Activated naive CD8-positive, alpha-beta T cell treated with anti-CD3 and anti-CD28 coated beads, Interleukin-2, amount 50 U/mL, for 16 hours (primary cell): ENCODE measurements at places on chromosomes 1 and 21.

- no peak for DNase-seq
Measured at GRCh38 chr1:107172450-107173170, 31.8 kb downstream of the NTNG1 start.

DNA sequence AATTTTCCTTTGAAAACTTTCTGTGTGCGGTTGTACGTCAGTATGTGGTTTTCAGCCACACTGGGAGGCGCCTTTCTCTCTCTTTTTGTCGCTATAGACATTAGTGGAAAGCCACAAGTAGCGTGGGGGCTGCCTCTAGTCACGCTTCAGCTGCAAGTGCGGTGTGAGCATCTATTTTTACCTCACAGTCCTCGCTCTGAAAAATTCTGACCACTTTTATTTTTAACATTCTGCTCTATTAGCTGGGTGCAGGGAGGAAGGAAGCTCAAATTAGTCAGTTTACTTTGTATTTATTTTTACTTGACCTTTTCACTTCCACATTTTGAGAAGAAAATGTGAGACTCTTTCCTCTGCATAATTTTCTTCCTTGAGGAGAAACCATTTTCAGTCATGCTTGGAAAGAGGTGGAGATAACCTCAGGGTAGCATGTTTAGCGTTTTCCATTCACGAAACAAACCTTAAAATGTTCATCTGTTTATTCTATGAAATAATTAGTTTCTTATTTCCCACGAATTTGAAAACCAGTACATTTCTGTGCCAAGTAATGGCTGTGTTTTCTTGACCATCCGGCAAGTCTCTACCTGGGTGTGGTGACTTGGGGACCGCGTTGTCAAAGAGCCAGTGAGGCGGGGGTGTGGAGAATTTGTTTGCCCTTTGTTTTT lies 35.6 kb downstream of the ADARB1 start:
- DNase-seq: no peak

DNA sequence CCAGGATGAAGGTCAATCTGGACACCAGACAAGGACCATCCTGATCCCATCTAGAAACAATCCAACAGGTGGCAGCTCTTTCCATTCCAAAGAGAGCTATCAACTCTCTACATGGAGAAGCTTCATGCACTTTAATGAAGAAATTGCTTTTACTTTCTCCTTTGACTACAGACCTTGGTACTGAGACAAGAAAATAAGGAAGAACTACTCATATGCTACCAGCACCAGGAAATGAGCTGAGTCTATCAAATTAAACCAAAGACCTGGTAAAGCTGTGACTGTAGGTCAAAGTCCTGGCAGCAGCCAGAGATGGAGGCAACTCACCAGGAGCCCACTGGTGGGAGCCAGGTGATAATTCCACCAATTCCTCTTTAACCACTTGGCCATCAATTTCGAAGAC lies 64.3 kb upstream of the LRRC8B start:
- no peak for DNase-seq

GRCh38 chr1:100927276-100927675 lies 31.4 kb downstream of the SLC30A7 start:
- DNase-seq: no peak

DNA sequence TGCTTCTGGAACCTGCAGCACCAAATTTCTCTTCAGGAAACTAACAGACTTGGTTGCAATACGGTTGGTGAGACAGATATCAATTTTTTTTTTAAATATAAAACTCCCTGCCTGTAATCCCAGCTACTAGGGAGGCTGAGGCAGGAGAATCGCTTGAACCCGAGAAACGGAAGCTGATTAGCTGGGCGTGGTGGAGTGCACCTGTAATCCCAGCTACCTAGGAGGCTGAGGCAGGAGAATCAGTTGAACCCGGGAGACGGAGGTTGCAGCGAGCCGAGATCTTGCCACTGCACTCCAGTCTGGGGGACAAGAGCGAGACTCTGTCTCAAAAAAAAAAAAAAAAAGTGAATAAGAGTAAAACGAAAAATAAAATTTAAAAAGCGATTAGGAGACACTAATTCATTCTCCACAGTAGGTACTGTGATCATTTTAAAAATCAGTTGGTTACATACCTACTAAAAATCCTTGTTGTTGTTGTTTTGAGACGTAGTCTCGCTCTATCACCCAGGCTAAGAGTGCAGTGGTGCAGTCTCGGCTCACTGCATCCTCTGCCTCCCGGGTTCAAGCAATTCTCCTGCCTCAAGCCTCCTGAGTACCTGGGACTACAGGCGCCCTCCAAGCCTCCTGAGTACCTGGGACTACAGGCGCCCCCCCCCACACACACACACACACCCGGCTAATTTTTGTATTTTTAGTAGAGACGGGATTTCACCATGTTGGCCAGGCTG lies 796 bp upstream of the RBM8A start:
- no peak for DNase-seq

GRCh38 chr1:6273380-6273891 lies 12.5 kb upstream of the GPR153 start:
- no peak for DNase-seq

GRCh38 chr1:186413319-186413718 lies 37.7 kb downstream of the ODR4 start:
- DNase-seq: no peak

DNA sequence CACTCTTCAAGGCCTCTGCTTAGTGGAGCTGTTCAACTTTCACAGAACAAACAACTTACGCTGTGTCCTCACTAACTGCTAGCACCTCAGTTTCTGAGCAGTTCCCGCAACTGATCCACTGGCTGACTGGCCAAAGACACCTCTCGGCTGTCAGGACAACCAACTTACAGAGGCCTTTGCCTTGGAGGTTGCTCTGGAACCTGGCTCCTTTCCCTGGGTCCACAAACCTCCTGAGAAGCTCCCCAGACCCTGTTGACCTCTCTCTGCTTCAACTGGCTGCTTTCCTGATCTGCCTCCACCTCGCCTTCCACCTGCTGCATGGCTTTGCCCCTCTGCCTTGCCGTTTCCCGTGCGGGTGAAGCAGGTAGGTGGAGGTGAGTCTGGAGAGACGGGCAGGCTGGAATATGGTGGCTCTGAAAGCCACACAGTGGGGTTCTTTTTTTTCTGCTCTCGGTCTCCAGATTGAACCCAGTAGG lies 13.0 kb downstream of the BTBD19 start:
- no peak for DNase-seq

DNA sequence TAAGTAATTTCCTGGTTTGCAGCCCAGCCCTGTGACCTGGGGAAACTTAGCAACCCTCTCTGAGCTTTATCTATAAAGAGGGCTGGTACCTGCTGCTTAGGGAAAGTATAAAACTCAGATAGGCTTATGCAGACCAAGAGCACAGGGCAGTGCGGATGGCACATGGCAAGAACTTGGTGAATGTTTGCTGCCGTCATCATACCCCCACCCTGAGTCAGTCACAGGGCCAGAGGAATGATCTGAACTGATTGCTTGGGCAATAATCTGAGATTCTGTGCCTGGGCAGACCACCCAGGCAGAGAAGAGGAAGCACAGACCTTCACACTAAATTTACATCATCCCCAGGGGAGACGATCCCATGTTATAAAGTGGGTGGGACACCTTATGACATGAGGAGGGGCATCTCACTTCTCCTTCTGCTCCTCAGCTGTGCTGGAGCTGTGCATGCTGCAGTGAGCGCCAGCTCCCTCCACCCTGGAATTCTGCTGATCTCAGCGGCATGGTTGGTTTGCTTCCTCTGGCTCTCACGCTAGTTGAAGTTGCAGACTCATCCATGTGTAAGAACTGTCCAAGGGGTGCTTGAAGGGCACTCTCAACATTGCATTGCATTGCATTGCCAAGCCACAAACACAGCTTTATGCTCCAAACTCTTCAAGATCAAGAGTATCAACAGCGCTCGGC lies 197.1 kb downstream of the AJAP1 start:
- DNase-seq: no peak

GRCh38 chr1:91712393-91712792 lies 173.6 kb downstream of the TGFBR3 start:
- DNase-seq: no peak

GRCh38 chr1:228072658-228073043 lies 9.9 kb upstream of the ARF1 start:
- DNase-seq: no peak

DNA sequence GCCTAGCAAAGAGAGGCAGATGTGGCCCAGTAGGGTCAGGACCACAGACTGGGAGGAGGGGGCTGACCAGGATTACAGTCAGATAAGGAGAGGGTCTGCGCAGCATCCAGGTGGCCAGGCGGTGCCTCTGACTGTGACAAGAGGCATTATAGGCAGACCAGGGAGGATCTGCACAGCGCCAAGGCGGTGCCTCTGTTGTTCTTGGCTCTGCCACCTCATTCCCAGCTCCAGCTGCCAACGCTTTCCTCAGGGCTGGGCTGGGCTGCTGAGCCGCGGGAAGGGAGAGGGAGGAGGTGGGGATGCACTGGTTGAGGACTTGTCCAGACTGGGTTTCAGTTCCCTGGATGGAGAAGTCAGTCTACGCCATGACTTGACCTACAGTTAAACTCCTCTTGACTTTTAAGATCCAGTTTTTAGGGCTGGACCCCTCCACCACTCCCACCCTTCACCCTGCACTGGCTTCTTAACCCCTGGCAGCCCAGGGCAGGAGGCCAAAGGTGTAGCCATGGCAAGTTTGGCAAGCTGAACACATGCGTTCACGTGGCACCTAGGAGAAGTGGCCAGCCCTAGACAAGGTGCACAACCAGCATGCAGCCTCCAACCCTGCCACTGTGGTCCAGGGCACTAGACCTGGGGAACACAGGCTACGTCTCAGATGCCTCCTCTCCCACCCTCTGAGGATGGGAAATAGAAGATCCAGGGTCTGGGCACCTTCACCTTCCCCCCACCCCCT lies 4.5 kb upstream of the CRABP2 start:
- no peak for DNase-seq

DNA sequence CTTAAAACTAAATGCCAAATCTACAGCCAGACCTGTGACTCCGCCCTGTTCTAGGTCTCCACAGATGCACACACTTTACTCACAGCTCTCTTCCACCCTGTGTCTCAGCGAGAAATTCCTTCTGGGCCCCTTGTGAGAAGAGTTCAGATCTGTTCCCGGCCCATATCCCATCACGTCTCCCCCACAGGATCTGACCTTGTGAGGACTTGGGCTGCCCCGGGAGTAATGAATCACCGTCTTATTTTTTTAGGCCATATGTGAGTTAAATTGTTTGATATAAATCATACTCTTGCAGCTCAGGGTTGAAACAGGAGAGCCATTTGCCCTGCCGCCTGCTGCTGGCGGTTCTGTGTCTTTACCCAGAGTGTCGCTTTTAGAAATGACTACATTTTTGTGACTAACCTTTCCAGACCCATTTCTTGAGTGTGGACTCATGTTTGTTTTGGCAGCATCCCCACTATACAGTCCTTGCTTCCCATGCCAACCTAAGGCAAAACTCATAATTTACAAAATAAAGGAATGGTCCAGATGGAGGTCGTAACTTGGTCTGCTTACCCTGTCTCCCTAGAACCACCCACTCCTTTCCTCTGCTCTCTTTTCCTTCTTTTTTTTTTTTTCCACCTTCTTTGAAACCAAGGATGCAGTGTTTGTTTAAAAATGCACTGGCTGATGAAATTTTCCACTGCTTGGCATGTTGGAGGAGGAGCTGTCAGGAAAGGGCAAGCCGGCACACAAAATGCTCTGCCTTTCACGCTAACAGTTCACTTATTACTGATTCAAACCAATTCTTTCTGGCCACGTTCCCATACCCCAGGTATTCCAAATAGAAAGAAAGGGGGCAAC lies 98.0 kb upstream of the C1orf105 start:
- no peak for DNase-seq

DNA sequence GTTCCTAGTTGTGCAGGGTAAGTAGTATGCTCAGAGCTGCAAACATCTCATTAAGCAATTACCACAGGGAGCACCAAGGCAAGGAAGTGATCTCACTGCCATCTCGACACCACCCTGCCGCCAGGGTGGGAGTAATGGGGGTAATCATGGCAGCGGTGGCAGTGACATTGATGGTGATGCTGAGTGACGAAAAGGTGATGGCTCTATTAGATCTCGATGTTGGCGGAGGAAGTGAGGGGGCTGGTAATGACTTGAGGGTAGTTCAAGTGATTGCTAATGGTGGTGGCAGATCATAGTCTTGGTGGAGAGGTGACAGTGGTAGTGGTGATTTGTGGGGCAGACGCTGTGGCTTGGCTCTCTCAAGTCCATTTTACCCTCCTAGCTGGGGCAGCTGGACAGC lies 25.4 kb upstream of the TENT5B start:
- DNase-seq: no peak

DNA sequence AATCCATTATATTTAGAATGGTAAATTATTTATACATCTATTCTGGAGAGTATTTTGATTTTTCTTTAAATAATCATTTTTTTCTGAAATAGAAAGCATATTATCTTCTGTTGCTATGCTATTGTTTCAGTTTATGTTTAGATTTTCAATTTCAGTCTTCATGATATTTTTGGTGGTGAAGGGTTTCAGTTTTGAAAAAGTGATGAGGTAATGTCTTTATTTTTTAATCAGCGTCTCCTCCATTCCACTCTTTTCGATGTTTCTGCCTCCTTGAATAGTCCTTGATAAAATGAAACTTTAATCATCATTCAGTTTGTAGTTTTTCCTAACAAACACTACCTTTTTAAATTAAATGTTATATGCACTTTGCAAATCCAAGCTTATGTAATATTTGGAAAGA lies 428.6 kb downstream of the PTPRC start:
- DNase-seq: no peak

GRCh38 chr1:76465030-76465429 lies 390.5 kb downstream of the ST6GALNAC3 start:
- no peak for DNase-seq

GRCh38 chr1:155324717-155325602 lies 4.3 kb downstream of the RUSC1 start:
- no peak for DNase-seq

DNA sequence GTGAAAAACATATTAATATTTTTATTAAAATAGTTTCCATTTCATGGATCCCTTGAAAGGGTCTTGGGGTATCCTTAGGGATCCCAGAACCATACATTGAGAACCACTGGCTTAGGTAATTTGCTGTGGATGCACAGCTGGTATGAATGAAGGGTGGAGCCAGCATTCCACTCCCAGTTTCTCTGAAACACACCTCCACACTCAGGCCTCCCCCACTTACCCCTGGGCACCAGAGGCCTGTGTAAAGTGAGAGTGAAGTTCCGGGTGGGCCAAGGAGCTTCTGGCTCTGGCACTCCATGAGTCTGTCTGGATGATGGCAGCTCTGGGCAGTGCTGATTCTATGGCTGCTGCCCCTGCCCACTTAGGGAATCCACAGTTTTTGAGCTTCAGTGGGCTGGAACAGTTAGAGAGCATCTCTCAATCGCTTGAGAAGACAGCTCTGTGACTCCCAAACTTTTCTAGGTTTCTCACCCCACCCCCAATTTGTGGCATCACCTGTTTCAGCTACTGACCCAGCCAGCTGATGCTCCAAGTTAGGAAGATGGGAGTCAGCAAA lies 57.8 kb upstream of the CD1D start:
- no peak for DNase-seq
